ENCODE measurements at places on chromosomes 13 and 19.

DNA sequence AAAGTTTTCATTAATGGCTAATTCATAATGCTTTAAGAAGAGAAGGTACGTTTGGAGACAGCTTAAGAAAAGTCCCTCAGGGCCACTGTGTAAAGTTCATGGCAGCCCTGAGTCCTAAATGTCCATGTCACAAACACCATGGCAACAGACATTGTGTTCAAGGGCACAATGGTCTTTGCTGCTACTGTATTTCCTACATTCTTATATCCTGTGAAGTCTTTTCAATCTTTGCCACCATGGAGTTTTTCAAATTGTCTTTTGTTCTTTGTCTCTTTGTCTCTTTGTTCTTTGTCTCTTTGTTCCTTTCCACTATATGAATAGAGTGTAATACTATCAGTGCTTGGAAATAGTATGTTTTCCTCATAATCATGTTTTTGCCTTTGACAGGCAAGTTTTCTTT, 178.8 kb downstream of the VWA8 start:
- DNase-seq: no peak

DNA sequence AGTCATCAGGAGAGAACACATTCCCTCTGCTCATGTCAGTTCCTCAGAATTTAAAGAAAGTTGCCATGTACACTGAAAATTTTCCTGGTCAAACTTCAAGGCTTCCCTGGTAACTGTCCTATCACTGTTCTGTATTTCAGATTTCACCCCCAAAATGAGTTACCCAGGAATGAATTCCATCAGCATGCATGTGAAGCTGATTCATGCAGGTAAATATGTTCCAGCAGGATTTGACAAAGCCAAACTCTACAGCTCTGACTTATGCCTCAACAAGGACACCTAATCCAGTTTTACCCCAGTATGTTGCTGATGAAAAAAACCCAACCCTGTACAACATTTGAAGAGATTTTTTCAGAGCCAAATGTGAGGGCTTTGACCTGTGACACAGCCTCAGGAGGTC, 21.5 kb downstream of the LIG4 start:
- DNase-seq: no peak

- no peak for DNase-seq
These were observed 8.1 kb downstream of the PTGIR start for GRCh38 chr19:46616631-46617322.

GRCh38 chr13:24220086-24220703, 59.7 kb downstream of the SPATA13 start:
- DNase-seq: peak; percentile 75

DNA sequence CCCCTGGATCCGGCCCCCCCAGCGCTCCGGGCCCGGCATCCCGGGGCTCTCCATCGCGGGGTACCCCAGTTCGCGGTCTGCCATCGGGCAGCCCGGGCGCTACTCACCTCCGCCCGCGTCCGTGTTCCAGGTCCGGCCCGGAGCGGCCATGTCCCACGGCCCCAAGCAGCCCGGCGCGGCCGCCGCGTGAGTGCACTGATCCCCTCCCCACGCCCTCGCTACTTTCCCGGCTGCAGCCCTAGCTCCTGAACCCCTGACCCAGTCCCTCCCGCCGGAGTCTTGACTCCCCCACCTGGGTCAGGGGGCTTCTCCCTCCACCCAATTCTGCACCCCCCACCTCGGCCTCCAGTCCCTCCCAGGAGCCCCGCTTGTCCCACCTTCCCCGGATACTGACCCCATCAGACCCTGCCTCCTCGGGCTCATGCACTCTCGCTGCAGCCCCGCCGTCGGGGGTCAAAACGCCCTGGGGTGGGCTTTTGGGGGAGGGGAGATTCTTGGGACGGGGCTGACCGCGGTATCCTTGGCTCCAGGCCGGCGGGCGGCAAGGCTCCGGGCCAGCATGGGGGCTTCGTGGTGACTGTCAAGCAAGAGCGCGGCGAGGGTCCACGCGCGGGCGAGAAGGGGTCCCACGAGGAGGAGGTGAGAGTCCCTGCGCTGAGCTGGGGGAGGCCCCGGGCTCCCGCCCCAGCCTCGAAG, 566 bp downstream of the HMG20B start:
- DNase-seq: no peak

GRCh38 chr13:98957731-98958442, 20.0 kb downstream of the DOCK9 start:
- DNase-seq: no peak

- DNase-seq: no peak
These were observed 216.5 kb downstream of the RFC3 start for GRCh38 chr13:34034411-34034810.

DNA sequence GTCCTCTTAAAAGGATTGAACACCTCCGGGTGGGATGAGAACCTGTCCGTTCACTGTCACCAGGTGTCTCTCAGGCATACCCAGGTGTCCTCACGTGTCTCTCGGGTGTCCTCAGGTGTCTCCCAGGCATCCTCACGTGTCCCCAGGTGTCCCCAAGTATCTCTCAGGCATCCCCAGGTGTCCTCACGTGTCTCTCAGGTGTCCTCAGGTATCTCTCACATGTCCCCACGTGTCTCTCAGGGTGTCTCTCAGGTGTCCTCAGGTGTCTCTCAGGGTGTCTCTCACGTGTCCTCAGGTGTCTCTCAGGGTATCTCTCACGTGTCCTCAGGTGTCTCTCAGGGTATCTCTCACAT, 33.8 kb downstream of the ATP4B start:
- no peak for DNase-seq

Measured in GM20000 (cell line).